ENCODE measurements at places on chromosomes 1 and 21.

GRCh38 chr1:15178571-15179484, 25.3 kb downstream of the TMEM51 start:
- DNase-seq, result peak; percentile 68

GRCh38 chr1:7915826-7916500, 24.7 kb downstream of the TNFRSF9 start:
- no peak for DNase-seq

DNA sequence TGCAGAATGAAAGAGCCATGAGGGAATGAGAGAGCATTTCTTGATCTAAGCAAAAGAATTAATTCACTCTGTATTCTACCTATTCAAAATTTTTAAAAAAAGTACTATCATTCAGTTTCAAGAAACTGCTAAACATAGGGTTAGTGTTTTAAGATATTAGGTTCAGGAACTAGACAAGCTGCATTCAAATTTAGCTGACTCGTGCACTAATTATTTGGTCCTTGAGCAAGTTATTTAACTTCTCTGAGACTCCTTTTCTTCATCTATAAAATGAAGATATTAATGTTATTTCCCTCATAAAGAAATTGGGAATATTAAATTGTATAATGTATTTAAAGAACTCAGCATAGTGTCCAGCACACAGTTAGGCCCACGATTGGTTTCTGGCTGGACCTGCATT, 75.0 kb upstream of the USH2A start:
- no peak for DNase-seq

- no peak for DNase-seq
These were observed 259.2 kb downstream of the FMN2 start for GRCh38 chr1:240350910-240351331.

- DNase-seq, result no peak
These were observed 1685.4 kb downstream of the MRPL39 start for GRCh38 chr21:23921670-23922418.

Measured in SHP77 (cell line).